Right ventricle myocardium inferior (tissue), 1 donor: ENCODE measurements at places on chromosomes 13 and 19. TPM values are rescaled to one million over a fixed set of nuclear protein-coding genes. Genes with fewer than 3 reads are reported as not detected.
A peak's percentile ranks its signal among the peaks of the same experiment; 100 is the strongest.

- DNase-seq: no peak
Observed at GRCh38 chr13:42275098-42275471, 3.1 kb downstream of the AKAP11 start.

POLR1D gene
- total RNA-seq: 89.1 TPM

UBE2L5 gene
- not detected for total RNA-seq

KIR2DL4 gene
- not detected for total RNA-seq

NDFIP2 gene
- 36.4 TPM for total RNA-seq

- no peak for DNase-seq
Observed at GRCh38 chr13:95982144-95982543, 71.1 kb downstream of the UGGT2 start.

PLPP2 gene
- 0.76 TPM for total RNA-seq

- DNase-seq: no peak
Observed at GRCh38 chr13:110913322-110914080, 1.4 kb downstream of the ANKRD10 start.

GRCh38 chr13:31168166-31168565 lies 6.5 kb upstream of the HSPH1 start:
- no peak for DNase-seq

DNA sequence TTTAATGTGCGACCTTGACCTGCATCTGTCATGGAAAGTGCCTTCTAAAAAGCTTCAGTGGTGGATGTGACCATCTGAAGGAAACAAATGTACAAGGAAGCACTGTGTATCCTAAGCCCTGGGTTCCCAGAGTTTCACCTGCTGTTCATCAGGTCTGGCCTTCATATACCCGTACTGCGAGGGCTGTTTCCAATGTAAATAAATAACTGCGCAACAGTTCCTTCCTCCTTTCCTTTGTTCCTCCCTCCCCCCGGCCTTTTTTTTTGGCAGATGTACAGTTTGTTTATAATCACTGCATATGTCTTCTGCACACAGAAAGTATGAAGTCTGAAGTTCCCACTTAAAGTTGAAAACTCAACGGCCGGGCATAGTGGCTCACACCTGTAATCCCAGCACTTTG lies 5.2 kb downstream of the FAAP24 start:
- no peak for DNase-seq

- DNase-seq: no peak
Observed at GRCh38 chr13:107332188-107332587, 764.3 kb upstream of the ARGLU1 start.

GRCh38 chr13:22700246-22700887 lies 480.4 kb upstream of the SGCG start:
- no peak for DNase-seq

DNA sequence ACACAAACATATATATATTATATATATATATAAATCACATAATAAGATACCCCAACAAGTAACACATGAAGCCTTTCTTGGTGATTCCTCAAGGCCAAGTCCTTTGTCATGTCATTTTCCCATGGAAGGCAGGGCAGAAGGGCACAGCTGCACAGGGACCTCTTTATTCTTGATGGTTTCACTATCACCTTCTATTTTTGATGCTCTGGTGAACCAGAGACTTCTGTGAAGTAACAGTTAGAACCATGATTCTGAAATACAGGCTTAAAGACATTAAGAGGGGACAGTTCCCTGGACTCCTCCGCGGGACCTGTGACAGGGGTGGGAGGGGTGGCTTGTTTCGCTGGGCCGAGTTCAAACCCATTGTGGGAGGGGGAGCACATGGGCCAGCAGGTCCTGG lies 104.0 kb downstream of the DGKH start:
- DNase-seq: no peak

DNA sequence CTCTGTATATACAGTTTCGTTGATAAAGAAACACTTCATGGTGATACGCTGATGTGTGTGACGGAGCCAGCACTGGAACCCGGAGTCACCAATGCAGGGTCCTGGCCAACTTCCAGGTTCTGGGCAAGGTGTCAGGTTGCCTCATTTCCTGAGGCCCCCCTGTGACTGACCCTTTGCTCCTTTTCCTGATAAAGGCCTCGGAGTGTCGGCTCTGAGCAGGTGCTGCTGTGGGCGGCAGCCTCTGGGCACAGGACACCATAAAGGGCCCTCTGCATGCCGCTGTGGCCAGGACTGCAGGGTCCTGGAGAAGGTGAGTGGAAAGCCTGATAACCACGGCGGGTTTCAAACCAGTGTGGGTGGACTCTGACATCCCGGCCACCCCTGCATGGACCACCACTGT lies 17.3 kb upstream of the MYDGF start:
- peak; percentile 51 for DNase-seq

DNA sequence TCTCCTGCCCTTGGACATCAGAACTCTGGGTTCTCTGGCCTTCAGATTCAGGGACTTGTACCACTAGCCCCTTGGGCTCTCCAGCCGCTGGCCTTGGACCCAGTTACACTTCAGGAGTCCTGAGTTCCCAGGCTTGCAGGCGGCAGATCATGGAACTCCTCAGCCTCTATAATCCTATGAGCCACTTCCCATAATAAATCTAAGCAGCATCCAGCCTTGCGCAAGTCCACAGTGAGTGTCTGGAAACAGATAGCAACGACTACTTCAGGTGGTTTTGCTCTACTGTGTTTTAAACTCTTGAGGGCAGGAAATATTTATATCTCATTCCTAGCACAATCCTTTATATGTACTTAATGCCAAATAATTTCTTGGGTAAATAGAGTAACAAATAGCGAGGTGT lies 92.3 kb downstream of the COL4A1 start:
- DNase-seq: no peak

GRCh38 chr13:89393758-89394304 lies 1722.7 kb downstream of the SLITRK5 start:
- no peak for DNase-seq

DNA sequence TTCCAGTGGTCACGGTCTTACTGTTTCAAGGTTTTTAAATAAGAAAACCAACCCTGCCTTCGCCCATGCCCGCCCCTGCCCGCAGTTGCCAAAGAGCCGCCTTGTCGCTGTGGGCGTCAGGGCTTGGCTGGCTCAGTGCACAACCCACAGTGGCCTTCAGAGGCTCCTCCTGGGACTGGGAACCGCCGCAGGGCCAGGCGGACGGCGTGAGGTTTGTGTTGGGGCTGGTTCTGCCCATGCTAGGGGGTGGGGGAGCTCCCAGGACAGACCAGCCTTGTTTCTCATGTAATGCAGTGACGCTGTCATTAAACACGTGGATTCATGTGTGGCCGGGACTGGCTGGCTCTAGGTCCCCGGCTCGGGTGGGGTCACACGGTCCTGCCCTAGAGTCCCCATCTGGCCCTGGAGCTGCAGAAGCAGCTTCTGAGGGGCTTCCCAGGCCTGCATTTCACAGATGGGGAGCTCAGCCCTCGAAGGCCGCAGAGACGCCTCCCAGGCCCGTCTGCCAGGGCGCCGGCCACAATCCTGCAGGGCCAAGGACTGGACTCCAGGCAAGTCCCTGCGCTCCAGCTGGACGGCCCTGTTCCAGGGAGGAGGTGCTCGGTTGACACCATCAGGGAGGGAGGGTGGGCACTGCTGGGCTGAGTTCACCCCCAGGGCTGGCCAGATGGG lies 2.4 kb upstream of the TEKTIP1 start:
- DNase-seq: no peak

DNA sequence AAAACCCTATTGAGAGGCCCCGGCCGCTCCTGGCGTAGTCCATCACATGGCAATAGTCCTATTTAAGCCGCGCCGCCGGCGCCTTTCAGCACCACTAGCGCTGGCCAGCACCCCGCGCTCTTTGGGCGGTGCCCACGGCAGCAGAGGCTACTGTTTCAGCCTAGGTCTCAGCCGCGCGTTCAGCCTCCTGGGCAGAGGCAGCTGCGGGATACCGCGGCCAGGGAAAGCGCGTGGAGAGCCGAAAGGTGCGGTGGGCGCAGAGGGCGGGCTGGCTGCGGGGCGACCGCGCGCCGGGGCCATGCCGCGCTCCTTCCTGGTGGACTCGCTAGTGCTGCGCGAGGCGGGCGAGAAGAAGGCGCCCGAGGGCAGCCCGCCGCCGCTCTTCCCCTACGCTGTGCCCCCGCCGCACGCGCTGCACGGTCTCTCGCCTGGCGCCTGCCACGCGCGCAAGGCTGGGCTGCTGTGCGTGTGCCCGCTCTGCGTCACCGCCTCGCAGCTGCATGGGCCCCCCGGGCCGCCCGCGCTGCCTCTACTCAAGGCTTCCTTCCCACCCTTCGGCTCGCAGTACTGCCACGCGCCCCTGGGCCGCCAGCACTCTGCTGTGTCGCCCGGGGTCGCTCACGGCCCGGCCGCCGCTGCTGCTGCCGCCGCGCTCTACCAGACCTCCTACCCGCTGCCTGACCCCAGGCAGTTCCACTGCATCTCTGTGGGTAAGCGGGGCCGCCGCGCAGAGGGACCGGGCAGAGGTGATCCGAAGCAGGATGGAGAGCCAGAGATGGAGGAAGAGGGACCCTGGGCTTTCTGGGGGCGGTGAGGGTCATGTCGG lies at the start of gene GSX1:
GSX1 (plus strand) TSS at position 91 of the 826 bp plus-strand sequence; CDS start at position 299, 208 bp downstream.
- DNase-seq: peak; percentile 79

GRCh38 chr19:12543855-12544254 lies 7.4 kb downstream of the ZNF564 start:
- no peak for DNase-seq

GRCh38 chr13:76361868-76362267 lies 524.3 kb downstream of the KCTD12 start:
- no peak for DNase-seq

GRCh38 chr13:35723053-35723461 lies 246.6 kb upstream of the MAB21L1 start:
- no peak for DNase-seq

GRCh38 chr19:50332244-50333038 lies 3.3 kb upstream of the KCNC3 start:
- DNase-seq: no peak

ADM5 gene
- total RNA-seq: 0.84 TPM

FLT1 gene
- total RNA-seq: 41.0 TPM

DNA sequence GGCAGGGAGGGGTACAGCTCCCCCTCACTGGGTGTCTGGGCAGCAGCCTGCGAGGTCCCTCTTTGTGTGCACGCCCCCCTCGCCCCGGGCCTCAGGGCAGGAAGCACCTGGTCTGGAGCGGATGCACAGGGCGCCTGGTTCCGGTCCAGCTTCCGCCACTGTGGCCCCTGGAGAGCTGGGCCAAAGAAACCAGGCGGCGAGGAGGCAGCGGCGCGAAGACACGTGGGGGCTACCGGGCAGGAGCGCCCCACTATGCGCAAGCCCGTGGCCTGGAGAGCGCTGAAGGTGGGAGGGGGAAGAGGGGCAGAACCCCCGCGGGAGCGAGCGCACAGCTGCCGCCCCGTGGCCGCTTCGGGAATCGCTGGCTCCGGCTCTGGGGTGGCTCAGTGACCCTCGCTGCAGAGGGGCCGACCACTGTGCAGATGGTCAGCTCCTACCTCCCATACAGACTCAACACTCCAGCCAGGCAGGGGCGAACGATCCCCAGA lies 1.7 kb upstream of the LYL1 start:
- peak; percentile 86 for DNase-seq

CILP2 gene
- total RNA-seq: 0.30 TPM

CYP2F1 gene
- not detected for total RNA-seq

DNA sequence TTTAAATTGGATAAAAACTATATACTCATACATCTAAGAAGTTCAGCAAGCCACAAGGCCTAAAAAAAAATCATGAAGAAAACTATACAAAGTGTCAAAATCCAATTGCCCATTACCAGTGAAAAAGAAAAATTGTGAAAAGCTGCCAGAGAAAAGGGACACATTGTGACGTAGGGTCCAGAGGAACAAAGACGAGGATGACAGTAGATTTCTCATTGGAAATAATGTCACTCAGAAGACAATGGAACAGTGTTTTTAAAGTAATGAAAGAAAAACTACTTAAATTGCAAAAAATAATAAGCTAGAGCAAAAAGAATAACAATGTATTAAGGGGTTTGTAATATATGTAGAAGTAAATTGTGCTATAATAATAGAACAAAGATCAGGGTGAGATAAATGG lies 195.2 kb downstream of the EFNB2 start:
- no peak for DNase-seq
